ENCODE measurements at places on chromosomes 1 and 21.
A peak's percentile ranks its signal among the peaks of the same experiment; 100 is the strongest.

GRCh38 chr1:165411396-165411795, 33.5 kb downstream of the RXRG start:
- DNase-seq, result no peak

DNA sequence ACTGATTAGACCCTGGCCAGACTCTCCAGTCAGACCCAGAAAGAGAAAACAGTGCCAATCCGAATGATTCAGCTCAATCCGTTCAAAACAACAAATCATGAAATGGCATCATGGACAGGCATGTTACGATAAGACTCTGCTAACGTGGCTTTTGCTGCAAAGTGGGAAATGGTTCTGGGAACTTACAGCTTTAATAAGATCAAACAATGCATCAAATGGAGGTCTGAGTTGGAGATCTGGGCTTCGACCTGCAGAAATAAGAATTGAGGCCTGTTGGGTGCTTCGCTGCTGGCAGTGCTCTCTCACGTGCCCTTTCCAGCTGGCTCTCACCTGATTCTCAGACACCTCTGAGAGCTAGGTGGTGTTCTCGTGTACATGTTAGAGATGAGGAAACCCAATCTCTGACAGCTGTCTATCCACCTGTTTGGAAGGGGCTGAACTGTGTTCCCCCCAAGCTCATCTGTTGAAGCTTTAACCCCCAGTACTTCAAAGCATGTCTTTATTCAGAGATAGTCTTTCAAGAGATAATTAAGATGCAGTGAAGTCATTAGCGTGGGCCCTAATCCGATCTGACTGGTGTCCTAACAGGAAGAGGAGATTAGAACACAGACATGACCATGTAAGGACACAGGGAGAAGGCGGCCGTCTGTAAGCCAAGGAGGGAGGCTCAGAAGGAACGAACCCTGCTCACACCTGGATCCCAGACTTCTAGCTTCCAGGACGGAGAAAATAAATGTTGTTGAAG, 45.5 kb upstream of the ETS2 start:
- no peak for DNase-seq

DNA sequence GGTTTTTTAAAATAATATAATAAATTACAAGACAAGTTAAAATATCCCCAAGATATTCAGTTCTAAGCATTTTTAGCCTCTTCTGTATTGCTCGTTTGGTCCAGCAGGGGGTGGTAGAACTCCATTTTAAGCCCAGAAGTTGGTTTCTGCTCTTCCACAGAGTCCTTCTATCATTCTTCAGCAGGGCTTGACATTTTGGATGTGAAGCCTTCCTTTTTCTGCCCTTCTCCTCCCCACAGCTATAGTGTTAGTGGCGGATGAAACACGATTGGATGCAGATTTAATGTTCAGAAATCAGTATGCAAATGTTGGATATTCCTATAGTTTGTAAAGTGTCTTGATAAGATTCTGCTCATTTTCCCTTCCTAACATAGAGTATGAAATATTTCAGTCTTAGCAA, 1.4 kb downstream of the NCAM2 start:
- peak; percentile 54 for DNase-seq

DNA sequence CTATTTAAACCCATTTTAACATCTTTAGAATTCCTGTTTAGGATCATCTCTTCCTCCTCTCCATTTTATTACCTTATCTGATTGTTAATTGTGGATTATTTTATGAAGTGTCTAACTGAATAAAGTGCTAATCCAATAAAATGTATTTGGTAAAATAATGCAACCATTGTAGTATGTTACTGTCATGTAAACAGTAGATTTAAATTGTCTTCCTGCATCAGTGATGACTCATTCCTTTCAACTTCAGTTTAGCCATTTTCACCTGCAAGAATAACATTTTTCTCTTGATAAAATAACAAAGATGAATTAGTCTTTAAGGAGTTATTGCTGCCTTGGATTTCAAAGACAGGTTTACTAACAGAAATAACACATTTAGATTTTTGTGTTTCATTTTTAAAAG, 5.4 kb downstream of the PPP2R5A start:
- DNase-seq, result no peak
